ENCODE measurements at places on chromosomes 5 and 9. TPM values are rescaled to one million over a fixed set of nuclear protein-coding genes. Genes with fewer than 3 reads are reported as not detected.

Gene CBY3
- not detected for total RNA-seq

Gene TRIM36
- not detected for total RNA-seq

Gene ADAMTSL1
- not detected for total RNA-seq

DNA sequence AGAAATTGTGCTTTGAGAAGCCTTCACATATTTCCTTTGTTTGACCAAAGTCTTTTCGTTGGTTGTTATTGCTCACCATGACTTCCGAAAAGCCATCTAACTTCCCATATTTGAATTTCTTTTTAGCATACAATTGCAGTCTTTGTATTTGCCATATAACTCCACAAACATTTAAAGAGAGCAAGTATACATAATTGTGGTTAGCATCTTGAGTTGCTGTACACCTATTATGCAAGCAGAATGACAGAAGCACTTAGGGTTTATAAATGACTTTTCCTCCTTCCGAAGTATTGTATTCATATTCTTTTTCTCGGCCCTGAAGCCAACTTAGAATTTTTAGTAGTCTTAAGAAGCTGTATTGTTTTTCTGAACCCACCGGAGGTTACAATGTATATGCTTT, 250.4 kb downstream of the RFK start:
- no peak for DNase-seq

- no peak for DNase-seq
Measured at GRCh38 chr5:94711785-94712184, 93.3 kb downstream of the SLF1 start.

GRCh38 chr9:36976371-36977030, 57.6 kb downstream of the PAX5 start:
- DNase-seq: no peak

GRCh38 chr9:129513856-129514496, 106.9 kb downstream of the C9orf50 start:
- DNase-seq: no peak

DNA sequence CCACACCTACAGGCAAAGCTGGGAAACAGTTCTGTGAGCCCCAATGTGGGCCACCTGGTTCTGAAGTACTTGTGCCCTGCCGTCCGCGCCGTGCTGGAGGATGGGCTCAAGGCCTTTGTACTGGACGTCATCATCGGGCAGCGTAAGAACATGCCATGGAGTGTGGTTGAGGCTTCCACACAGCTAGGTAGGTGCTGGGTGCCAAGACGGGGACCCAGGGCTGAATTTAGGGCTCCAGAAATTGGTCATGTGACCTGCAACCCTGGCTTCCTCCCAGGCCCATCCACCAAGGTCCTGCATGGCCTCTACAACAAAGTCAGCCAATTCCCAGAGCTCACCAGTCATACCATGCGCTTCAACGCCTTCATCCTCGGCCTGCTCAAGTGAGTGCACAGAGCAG, 46.9 kb upstream of the TESK1 start:
- no peak for DNase-seq

DNA sequence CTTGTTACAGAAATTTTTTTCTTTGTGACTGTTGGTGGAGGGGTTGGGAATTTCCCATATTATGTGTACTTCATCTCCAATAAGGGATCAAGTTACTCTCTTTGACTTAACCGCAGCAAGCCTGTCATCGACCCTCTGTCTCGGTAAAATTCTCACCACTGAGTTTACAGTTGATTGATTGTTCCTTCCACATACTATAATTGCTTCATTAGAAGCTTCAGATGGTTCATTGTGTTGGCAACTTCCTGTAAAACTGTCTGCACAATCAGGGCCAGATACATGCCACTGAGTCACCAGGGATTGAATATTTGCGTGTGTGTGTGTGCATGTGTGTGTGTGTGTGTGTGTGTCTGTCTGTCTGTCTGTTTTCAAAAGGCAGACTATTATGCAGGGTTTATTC, 176.6 kb downstream of the ZNF462 start:
- DNase-seq: no peak

GRCh38 chr9:34412336-34412735, 35.6 kb upstream of the MYORG start:
- DNase-seq: no peak

- no peak for DNase-seq
Measured at GRCh38 chr5:66992547-66992946, 204.1 kb downstream of the CD180 start.

- no peak for DNase-seq
Measured at GRCh38 chr5:98556712-98557111, 216.8 kb upstream of the RGMB start.

Measured in activated T-cell treated with anti-CD3 and anti-CD28 coated beads, Interleukin-2, amount 50 U/mL, for 4 hours (primary cell).